Fibroblast of the conjunctiva (primary cell): ENCODE measurements at places on chromosomes 2 and 18.

DNA sequence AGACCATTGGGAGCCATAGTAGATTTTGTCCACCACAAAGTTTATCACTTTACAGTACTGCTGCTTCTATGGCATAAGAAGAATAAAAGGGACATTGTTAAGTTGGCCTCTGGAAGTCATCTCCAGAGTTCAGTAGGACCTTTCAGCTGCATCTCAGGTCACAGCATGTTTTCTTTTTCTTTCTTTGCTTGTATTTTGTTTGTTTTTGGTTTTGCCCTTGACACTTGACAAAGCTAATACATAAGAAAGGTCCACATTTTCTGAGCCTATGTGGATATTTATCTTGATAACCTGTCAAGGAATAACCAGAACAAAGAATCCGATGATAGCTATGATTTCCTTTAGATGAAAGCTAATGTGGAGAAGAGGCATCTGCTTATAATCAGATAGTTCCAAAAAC lies 101.6 kb upstream of the XIRP2 start:
- no peak for DNase-seq

GRCh38 chr2:233380132-233380895 lies 26.0 kb downstream of the DGKD start:
- no peak for DNase-seq

GRCh38 chr2:207956771-207957170 lies 68.6 kb downstream of the PLEKHM3 start:
- DNase-seq = no peak

- no peak for DNase-seq
Observed at GRCh38 chr18:35688757-35689156, 107.2 kb downstream of the GALNT1 start.

- DNase-seq = no peak
Observed at GRCh38 chr18:53489266-53489665, 735.2 kb downstream of the MBD2 start.

- DNase-seq = no peak
Observed at GRCh38 chr18:63155169-63155852, 164.3 kb downstream of the BCL2 start.
